ENCODE measurements at places on chromosomes 11 and 22. TPM values are rescaled to one million over a fixed set of nuclear protein-coding genes. Genes with fewer than 3 reads are reported as not detected.

DNA sequence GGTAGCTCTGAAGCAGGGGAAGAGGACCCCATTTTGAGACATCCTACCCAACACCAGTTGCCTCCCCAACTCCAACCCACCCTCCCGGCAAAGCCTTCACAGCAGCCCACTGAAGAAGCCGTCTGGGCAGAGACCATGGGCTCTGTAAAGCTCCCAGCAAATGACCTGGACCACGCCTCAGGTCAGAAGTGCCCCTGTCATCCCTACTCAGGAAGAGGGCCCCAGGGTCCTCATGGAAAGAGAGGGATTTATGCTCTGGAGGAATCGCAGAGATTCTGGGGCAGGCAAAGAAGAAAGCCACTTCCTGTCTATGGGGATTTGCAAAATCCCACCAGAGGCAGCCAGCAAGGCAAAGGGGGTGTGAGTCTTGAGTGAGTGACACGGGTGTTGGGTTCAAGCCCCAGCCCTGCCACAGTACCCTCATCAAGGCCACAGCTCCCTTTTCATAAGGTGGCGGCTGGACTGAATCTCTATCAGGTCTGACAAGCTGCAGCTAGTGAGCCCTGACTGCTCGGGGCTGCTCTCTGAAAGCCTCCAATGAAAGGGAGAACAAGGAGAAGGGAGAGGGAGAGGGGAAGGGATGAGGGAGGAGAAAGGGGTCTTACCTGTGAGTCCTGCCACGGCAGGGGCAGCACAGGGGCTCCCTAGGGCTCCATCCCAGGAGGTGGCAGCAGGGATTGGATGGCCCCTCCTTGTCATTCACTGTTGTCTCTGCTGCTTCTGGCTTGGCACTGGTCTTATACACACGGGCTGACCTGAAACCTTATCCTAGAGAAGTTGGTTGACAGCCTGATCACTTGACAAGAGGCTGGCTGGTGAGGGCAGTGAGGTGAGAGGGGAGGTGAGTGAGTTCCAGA lies at the start of gene UCP3:
TSS of gene UCP3 (minus strand) at position 713 of the 857 bp plus-strand sequence. CDS start 2,043 bp downstream, outside the sequence.
- DNase-seq, result no peak

DNA sequence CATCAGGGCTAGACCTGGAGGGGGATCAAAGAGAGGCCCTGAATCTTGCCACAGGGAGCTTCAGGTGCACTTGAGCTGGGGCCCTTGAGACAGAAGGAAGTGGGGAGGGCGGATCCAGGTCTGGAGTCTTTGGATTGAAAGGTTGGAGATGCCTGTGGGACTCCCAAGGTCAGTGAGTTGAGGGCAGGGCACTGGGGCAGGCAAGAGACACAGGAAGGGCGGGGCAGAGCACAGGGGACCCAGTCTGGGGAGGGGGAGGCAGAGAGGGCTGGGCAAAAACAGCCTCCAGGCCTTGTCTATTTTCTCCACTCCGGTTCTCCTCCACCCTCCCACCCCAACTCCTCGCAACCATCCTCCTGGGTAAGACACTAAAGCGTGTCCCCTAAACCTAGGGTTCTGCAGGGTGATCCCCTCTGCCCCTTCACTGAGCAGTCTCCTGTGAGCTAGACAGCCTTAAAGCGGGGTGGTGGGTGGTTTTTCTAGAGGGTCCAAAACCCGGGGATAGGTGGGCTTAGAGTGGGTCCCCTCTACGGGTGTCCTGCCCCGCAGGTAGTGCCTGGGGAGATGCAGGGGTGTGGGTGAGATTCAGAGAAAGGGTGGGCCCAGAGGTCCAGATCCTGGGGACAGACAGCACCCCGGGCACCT lies 38.6 kb upstream of the CELSR1 start:
- no peak for DNase-seq

GRCh38 chr22:50200461-50201190 lies at the start of gene SELENOO:
SELENOO (plus strand) TSS chr22:50201011; CDS start chr22:50201037, 26 bp downstream.
- peak; percentile 87 for DNase-seq

DNA sequence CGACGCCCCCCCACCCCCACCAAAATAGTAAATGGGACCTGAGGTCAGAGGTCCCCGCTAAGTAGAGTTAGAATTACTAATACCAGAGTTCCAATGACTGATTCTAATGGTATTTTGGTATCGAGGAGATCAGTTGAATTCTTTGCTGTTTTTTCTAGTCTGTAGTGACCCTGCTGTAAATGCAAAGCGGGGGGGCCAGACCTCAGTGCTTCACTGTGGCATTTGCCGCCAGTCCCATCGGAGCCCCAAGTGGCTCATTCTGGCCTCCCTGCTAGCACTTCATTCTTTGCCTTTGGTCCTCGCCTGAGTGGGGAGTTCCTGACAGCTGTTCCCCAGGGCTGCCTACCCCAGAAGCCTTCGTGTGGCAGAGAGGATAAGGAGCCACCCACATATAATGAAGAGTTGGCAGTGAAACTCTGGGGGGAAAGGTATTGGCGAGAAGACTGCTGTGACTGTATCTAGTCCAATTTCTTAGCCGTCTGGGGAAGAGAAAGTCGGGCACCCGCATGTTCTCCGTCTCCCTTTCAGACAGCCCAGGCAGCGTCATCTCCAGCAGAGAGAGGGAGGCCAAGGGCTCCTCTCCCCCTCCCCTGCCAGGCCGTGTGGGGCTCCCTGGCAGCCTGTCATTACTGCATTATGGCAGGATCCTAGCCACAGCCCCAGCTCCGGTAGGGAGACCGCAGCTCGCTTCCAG lies 19.4 kb upstream of the CABP7 start:
- DNase-seq, result no peak

GRCh38 chr11:125245299-125245698 lies 80.7 kb downstream of the PKNOX2 start:
- DNase-seq, result no peak

- DNase-seq, result no peak
These were observed 114.0 kb downstream of the SIK3 start for GRCh38 chr11:116984186-116984585.

- peak; percentile 83 for DNase-seq
These were observed 10.9 kb upstream of the APOBEC3C start for GRCh38 chr22:39003165-39003638.

DNA sequence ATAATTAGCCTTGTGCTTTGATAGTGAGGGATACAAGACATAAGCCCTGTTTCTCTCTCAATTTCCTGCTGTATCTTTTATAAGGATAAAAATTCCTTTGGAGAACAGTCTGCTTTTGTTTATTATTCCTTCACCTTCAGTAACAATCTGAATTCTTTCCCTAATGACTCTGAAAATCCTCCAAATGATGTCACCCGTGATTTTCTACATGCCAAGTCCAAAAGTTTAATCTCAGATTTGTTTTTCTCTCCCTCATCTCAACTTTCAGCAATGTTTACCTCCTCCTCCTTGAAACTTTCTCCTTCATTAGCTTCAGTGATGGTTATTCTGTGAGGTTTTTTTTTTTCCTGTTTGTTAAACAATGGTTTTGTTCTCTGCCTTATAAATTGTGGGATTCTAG lies 2.2 kb downstream of the OR51E2 start:
- DNase-seq, result no peak

GRCh38 chr11:117072517-117073461 lies 25.4 kb downstream of the SIK3 start:
- no peak for DNase-seq

DNA sequence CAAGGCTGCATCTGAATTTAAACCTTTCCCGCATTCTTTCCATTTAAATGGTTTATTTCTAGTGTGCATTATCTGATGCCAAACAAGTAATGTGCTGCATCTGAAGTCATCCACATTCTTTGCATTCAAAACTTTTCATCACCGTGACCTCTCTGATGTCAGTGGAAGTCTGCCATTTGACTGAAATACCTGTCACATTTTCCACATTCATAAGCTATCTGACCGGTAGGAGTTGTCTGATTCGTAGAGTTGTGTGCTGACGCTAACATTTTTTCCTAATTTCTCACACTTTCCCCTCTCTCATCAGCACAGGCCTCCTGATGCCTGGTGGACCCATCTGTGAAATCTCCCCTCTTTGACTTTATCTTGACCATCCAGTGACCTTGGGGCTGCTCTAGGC lies 79.9 kb upstream of the BARX2 start:
- no peak for DNase-seq

DNA sequence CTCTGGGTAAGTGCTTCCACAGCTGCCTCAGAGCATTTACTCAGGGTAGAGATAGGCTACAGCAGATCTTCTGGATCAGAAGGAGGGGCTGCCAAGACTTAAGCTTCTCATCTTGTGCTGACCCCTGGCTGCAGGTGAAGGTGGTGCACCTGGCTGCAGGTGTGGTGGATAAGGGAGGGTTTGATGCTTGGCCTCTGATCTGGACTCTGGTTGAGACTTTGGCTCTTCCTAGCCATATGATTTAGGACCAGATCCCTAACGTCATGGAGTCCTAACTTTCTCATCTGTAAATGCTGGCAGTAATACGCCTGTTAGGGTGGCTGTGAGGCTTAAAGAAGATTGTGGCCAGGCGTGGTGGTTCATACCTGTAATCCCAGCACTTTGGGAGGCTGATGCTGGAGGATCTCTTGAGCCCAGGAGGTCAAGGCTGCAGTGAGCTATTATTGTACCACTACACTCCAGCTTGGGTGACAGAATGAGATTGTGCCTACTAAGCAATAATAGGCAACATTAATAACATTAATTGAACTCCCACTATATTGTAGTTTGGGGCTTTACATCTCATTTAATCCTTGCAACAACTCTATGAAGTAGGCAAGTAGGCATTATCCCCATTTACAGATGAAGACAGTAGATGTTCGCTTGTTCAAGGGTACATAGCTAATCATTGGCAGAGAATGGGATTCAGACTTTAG lies 10.7 kb downstream of the DTX4 start:
- DNase-seq, result no peak

- DNase-seq, result no peak
These were observed 72.3 kb downstream of the TRIM44 start for GRCh38 chr11:35734669-35735410.

DNA sequence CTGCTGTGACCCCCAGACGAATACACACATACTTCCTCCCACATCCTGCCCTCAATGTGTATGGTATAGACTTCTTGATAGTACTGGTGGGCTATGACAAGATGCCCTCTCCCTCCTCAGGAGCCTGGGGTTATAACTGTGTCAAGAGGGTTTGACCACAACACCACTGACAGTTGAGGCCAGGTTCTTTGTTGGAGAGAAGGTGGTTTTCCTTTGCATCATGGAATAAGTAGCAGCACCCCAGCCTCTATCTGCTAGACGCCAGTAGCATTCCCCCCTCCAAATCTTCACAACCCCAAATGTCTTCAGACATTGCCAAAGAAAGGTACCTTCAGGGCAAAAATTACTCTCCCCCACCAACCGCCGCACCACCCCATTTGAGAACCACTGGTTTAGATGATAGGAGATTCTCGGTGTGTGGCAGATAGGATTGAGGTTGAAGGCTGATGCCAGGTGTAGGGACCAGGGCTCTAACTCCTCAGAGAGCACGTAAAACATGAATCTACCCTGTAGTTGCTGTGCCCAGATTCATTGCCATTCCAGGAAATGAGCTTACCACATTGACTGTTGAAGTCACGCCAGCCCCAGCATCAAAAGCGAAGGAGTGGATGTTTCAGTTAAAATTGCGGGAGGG lies 5.5 kb upstream of the MYO18B start:
- DNase-seq, result no peak

- DNase-seq, result no peak
These were observed 127.9 kb upstream of the SYT13 start for GRCh38 chr11:45414088-45414487.

GRCh38 chr22:40479887-40480538 lies 109.6 kb downstream of the SGSM3 start:
- no peak for DNase-seq

DNA sequence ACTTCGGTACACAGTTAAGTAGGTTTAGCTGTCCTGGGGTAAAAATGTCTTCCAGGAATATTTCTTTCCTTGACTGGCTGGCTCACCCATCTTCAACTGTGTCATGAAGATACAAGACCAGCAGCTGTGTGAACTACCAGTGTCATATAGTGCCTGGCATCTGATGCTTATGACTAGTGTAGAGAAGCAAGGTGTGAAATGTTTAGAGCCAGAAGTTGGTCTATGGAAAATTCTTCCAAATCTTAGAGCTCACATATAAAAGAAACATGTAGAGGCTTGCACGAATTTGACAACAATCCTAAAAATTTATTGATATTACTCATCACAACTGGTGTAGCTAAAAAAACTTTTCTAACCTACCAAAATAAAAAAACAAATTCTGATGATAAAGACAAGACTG lies 54.4 kb downstream of the ARL14EP start:
- DNase-seq, result no peak

- DNase-seq, result peak; percentile 42
These were observed 633.0 kb downstream of the TBC1D22A start for GRCh38 chr22:47395481-47395880.

DNA sequence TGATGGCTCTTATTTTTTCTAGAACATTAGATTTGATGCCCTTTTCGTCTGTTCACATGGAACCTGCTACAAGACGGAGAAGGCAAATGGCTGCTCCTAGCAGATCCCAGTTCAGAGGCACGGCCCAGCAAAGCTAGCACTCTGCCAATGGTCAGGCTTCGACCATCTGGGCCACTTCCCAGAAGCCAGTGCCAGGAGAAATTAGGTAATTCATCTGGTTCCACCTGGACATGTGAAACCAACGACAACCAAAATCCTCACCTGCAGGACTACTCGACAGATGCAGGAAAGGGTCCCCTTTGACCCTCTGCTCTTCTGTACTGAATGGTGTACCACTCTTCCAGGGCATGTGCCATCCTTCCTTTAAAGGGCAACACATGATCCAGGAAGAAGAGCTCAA lies 25.4 kb downstream of the MICAL3 start:
- no peak for DNase-seq

DNA sequence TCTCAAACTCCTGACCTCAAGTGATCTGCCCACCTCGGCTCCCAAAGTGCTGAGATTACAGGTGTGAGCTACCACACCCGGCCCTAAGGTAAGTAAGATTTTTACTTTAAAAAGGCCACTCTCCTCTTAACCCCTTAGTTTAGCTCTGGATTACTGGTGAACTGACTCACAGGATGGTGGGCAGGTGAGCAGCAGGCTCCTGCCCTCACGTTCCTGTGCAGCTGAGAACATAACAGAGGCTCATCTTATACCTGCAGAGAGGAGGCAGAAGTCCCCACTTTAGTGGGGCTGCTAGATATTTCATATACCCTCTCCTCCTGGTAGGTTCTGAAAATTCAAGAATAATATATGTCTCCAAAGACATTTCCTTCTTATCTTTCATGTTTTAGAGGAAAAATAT lies 17.1 kb upstream of the SERPIND1 start:
- DNase-seq, result no peak

DNA sequence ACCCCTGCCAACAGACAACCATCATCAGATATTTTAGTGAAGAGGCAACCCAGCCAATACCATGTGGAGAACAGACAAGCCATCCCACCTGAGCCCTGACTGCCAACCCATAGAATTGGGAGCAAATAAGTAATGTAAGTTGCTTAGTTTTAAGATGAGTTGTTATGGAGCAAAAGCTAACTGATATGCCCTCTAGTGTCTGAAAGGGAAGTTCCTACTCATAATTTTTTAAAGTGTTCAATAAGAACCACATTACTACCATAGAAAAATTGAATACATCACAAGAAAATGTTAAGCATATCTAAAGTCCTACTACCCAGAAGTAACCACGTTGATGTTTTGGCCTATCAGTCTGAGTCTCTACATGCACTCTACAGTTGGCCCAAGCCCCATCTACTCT lies 50.8 kb upstream of the SLC36A4 start:
- no peak for DNase-seq

Gene DYNC2H1
- polyA plus RNA-seq, result 26.2 TPM

Gene PIH1D2
- 9.1 TPM for polyA plus RNA-seq

Gene CLTCL1
- 9.6 TPM for polyA plus RNA-seq

Gene ENTHD1
- polyA plus RNA-seq, result not detected

Gene MICAL2
- 46.5 TPM for polyA plus RNA-seq

Gene SCGB1C1
- not detected for polyA plus RNA-seq

Gene CCDC15
- 5.2 TPM for polyA plus RNA-seq

Gene DPAGT1
- 54.4 TPM for polyA plus RNA-seq

Gene CD81
- polyA plus RNA-seq, result 656 TPM

Gene SYT7
- polyA plus RNA-seq, result 7.3 TPM

Gene SHISAL1
- polyA plus RNA-seq, result 0.60 TPM

Gene MMP12
- polyA plus RNA-seq, result not detected

Gene PANX3
- polyA plus RNA-seq, result not detected

Gene FGF3
- polyA plus RNA-seq, result not detected

Data from right lung (tissue), 10 donors.